ENCODE measurements at places on chromosomes 2 and 18. TPM values are rescaled to one million over a fixed set of nuclear protein-coding genes. Genes with fewer than 3 reads are reported as not detected.

- DNase-seq = no peak
Observed at GRCh38 chr2:121376535-121377250, 91.7 kb upstream of the TFCP2L1 start.

DNA sequence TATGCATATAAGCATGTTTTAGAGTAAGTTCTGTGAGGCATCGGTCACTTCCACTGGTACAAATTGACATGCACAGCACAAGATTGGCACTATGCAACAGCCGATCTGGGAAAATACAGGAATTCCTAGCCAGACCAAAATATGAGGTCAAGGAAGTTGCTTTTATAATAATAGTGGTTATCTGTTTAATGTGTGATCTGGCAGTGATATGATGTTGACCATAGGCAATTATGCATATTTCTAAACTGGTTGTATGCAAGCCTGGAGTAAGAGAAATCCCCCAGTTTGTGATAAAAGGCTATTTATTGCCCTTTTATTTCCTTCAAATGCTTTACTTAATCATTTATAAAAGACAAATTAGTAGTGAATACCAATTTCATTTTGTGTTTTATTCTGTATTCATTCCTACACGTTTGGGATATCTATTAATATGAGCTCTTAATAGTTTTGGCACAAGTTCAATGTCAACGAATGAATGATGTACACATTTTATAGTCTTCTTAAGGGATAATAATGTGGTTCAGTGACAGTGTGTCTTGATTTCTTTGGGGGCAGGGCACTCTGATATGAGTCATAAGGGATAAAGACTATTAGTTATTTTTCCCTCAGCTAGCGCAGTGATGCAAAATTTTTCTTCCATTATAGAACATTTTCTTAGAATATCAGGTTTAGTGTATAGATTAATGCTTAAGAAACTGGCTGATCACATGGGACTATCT is 34.7 kb upstream of the ZEB2 start:
- no peak for DNase-seq

DNA sequence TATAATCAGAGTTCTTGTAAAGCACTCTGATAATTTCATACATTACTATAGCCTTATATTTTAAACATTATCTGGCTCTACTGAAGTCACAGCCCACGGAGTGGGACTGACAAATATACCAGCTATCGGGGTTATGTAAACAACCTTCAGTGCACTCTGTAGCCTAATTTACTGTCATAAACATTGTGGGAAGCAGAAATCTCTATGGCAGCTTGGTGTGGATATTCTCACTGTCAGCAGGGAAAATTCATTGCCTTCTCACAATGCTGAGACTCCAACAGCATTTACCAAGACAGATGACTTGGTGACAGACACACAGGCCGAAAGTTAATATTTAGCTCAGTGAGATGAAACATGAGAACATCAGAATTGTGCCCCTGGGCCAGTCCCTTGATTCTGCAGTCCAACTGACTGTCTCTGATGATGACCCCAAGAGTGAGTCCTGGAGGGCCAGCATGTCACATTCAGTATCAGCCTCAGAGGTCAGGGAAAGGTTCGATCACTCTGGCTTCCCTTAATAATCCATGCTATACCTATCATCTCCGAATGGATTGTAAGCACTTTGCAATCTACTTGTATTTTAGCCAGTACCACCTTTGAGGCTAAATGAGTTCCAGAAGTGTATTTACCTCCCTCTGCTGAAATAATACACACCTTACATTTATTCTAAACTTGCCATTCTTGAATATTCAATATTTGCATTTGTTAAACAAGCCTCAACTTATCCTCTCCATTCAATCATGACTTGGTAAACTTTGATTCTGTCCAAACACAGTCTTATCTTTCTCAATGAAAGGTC is 146.2 kb upstream of the OSR1 start:
- DNase-seq = no peak

DNA sequence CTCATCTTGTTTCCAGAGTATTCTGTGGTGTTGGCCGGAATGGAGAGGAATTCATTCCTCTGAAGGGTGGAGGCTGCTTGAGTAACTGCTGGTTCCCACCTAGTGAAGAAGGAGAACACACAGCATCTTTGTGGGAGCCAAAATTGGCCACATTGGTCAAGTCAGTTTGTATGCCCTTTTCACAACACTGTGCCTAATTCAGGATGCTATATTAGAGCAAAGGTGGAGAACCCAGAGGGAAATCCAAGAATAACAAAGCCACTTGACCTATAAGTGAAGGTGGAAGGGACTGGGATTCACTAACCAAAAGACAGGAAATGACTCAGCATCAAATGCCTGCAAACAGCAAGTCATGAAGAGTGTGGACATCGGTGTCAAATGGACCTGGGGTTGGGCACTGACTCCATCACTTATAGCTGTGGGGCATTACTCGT is 27.3 kb upstream of the MLPH start:
- DNase-seq = no peak

GRCh38 chr18:12239431-12239830 is 14.7 kb upstream of the CIDEA start:
- DNase-seq = no peak

- no peak for DNase-seq
Observed at GRCh38 chr2:26269571-26270158, 24.9 kb downstream of the HADHB start.

DNA sequence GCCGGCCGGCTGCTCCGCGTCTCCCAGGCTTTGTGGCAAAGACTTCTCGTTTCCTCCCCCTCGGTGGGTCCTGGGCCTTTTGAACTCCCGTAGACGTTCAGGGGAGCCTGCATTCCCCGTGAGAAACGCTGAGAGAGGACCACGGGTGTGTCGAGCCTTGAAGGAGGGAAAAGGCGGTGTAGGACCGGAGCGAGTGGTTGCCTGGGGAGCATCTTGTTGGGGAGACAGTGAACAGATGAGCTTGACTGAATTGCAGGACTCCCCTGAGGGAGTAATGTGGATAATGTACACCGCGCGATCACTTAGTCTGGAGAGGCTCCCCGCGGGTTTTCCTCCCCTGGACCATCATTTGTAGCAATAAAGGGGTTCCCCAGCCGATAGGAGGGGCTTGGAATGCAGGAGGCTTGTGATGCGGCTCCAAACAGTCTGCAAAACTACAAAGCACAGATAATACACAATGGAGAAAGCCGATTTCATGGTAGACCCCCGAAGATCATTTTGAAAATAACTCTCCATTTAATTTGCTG is 769 bp downstream of the ALMS1 start:
- DNase-seq = no peak

DNA sequence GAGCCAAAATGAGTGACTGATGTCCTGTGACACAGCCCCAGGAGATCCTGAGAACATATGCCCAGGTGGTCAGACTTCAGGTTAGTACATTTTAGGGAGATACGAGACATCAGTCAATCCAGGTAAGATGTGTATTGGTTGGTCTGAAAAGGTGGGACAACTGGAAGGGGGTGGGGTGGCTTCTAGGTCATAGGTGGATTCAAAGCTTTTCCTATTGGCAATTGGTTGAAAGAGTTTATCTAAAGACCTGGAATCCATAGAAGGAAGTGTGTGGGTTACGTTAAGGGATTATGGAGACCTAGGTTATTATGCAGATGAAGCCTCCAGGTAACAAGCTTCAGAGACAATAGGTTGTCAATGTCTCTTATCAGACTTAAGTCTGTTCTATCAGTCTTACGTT is 136.5 kb downstream of the ZNF532 start:
- no peak for DNase-seq

DNA sequence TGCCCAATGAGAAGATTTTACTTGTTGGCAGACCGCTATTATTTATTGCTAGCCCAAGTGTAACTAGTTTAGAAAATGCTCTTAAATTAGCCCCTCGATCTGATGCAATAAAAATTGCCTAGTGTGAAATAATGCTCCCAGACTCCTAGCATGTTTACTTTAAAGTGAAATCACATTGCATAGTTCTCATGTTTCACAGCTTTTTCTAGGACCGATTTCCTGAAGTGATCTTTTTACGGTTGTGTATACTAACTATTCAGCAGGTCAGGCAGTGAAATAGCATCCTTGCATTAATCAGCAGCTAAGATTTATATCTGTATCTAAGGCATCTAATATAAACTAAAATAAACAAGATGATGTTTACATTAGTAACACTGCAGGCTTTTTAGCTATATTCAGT is 52.4 kb downstream of the PMS1 start:
- DNase-seq = no peak

DNA sequence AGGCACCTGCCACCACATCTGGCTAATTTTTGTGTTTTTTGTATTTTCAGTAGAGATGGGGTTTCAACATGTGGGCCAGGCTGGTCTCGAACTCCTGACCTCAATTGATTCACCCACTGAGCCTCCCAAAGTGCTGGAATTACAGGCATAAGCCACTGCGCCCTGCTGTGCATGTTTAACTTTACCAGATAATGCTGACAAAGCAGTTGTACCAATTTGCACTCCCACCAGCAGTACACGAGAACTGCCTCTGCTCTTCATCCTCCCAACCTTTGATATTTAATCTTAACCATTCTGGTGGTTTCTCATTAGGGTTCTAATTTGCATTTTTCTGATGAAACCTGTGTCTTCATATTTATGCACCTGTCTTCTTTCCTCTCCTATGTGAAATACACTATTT is 12.0 kb upstream of the DYM start:
- DNase-seq = no peak

LYG1 gene
- 1.9 TPM for total RNA-seq

LRRTM1 gene
- not detected for total RNA-seq

PROKR1 gene
- 0.05 TPM for total RNA-seq

GPR55 gene
- total RNA-seq = 4.5 TPM
